ENCODE measurements at places on chromosomes 11 and 22.

GRCh38 chr11:64722141-64723065, 594 bp downstream of the NRXN2 start:
- DNase-seq = no peak

DNA sequence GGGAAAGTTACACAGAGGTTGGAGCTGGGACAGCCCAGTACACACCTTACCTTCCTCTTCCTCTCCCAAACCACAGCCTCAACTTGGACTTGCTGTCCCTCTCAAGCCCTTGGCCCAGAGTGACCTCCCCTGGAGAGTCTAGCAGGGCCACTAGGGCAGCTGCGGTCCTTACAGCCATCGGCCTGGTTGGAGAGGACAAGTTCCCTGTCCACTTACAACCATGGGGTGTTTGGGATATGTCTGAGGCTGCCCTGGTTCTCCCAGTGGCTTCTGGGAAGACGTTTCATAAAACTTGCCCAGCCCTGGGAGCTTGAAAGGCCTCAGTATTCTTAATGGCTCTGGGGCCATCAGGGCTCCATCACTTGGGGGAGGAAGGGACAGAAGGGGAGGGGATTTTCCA, 13.1 kb upstream of the DGKZ start:
- no peak for DNase-seq

DNA sequence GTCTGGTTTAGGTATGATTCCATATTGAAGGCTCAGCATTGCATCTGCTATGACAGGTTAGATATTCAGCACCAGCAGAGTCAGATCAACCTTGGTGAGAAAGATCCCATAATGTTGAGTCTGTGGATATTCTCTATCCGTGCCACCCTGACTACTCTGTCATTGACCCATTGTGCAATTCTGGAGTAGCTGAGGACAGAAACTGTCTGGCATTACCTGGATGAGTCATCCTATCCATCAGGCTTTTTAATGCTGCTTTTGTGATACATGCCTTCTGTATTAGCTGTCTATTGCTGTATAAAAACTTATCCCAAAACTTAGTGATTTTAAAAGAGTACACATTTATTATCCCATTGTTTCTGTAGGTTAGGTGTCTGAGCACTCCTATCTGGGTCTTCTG, 189.1 kb upstream of the FAT3 start:
- no peak for DNase-seq

DNA sequence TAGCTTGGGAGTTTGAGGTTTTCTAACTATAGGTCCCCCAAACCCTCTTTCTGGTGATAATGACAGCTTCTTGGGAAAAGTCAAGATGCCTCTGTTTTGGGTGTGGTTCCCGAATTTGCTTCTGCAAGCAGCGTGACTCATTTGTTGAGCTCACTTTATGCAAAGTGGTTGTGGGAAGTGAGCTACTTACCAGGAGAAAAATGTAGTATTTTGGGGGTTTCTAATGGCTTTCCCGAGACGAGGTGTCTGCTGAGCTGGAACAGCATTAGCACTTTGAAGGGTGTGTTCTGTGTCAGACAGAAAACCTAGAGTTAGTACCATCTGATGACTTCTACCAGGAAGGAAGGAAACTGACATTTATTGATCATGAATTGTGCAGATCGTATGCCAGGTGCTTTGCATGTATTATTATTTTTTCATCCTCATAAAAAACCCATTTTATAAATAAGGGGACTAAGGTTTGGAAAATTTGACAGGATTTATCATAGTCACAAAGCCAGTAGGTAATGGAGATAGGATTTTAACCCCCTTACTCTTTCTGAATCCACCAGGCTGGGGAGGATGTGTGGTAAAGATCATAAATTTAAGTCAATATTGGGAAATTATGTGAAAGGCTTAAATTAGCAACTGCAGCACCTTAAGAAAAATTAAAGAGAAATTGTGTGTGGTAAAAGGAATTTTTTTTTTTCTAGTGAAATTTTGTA, 108.8 kb upstream of the CD44 start:
- no peak for DNase-seq

DNA sequence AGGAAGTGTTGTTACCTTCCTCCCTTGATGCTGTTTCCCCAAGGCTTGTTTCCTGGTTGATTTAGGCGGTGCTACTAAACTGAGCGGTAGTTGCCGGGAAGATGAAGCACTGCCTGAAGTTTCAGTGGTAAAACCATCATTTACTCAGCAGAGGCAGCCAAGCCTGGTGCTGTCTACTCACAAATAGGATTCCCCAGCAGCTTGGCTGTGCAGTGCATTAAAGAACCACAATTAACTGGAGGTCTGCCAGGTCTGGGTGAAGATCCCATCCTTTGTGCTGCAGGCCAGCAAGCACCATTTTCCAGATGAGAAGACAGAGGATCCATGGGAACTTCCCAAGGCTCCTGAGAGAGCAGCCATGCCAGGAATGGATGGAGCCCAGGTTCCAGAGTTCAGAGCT, 231.9 kb upstream of the E2F8 start:
- no peak for DNase-seq

GRCh38 chr11:33266393-33267215, 9.4 kb downstream of the HIPK3 start:
- DNase-seq = no peak

DNA sequence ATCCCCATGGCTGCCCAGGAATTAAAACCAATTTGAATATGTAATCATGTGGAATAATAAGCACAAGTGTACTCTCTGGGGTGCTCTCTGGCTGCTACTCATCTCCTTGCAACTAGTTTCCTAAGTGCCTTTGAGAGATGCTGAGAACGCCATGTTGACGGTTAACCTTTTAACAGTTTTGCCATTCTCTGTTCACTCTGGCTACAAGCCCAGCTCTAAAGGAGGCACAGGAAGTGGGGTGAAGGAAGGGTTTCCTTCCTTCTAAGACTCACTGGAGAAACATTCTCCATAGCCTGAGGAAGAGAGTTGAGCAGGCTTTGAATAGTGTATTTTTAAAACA, 122.0 kb upstream of the ZC3H12C start:
- DNase-seq = no peak

DNA sequence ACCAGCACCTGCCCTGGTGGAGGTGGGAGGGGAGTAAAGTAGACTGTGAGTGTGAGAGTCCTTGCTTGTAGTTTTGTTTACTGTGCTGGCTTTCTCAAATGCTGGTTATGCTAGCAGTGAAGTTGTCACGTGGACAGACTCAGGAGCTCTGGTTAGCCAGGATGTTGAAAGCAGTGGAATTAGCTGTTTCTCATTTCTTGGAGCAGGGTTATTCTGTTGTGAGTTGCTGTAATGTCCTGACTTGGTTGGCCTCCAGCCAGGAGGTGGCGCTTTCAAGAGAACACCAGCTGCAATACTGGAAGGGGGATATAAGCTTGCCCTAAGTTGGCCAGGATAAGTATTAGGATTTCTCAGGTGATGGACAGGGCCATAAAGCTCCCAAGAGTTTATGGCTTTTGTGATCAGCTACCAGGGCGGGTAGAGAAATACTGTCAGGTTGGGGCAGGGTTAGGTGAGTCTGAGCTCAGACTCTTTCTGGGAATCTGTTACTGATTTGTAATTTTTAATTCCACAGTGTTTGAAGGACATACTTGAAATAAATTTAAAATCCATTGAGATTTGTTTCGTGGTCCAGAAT, 13.7 kb downstream of the CYP2D6 start:
- no peak for DNase-seq

DNA sequence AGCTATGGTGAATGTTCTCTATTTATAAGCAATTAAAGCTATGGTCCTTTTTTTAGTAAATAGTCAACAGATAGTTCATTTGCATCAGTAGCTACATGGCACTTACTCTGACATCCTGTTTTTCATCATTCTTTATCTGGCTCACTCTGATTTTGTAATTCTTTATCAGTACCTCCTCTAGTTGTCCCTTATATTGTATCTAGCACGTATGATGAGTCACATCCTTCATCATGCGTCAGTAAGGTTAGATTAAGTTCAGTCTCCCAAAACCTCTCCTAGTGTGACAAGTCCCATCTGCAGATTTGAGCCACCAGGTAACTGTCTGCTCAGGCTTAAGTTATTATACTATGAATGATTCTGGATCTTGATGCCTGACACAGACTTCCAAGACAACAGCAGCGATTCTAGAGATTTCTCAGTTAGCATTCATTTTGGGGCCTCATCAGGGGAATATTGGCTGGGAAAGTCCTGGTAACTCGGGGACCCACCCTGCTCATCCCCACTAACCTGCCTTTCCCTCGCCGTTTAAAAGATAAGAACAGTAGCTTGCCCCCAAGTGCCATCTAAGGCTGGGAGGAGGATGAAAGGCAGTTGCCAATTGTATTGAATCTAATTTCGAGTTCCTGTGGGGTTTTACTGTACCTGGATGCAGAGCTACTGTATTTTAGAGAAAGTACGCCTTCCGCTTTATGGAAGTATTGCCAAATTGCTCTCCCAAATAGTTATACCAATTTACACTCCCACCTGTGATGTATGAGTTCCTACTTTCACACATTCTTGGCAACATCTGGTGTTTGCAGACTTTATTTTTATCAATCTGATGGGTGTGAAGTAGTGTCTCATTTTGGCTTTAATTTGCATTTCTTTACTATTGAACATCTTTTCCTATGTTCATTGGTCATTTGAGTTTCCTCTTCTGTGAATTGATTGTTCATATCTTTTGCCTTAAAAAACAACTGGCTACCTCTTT, 55.9 kb downstream of the ZC3H12C start:
- no peak for DNase-seq

DNA sequence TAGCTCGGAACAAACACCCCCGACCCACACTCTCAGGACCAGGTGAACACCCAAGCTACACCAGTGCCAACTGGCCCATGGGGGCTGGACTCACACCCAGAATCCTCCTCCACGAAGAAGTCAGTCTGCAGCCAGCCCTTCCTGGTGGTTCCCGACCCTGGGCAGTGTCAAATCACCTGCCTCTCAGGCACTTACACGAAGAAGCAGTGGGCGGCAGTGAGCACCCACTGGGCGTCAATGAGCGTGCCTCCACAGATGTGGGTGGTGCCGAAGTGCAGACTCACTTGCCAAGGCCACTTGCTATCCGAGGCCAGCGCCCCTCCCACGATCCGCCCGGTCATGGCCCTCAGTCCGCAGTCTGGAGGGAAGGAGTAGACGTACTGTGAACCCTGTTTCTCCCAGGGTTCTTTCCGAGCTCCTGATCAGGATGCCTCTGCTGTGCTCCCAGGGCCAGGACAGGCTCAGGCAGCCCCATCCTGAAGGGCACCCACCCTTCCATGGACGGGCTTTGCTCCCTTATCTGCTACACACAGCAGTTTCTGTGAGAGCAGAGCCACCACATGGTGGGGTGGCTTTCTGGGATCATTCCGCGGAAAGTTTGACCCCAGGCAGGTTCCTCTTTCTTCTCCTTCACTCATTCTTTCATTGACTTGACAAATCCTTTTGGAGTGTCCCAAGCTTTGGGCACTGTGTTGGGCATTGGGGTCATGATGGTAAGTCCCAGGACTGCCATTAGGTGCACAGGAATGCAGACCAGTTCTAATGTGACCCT, 19.4 kb downstream of the TMPRSS13 start:
- no peak for DNase-seq

DNA sequence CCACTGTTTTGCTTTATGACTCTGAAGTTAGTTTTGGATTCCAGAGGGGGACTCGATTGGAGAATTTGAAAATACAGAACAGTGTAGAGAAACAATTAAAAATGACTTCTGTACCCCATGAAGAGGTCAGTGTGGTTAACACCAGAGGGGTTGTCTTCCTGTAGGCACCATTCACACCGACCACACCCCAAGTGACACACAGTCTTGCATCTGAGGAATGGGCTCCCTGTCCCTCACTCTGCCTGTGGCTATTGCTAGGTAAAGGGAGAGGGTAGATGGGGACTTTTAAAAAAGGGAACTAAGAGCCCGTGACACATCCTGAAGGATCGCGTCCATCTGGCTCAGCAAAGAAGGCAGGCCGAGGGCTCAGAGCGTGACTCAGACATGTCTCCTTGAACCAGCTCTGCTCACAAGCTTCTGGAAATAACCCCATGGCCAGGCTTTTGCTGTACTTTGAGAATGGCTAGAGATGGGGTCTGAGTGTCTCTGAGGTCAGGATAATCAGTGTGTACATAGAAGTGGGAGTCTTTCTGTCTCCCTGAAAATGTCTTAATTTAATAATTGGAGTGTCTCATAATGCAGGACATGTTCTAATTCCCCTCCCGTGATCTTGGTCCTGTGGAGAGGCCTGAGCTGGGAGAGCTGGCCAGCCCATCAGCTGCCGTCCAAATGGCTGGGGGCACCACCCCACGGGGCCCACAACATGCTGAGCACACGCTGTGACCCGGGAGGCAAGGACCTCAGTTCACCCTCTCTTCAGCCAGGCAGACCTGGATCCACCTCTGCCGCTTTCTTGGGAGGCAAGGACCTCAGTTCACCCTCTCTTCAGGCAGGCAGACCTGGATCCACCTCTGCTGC, 39.3 kb downstream of the SGSM1 start:
- no peak for DNase-seq

GRCh38 chr11:47512701-47513100, 40.2 kb downstream of the CELF1 start:
- no peak for DNase-seq

- no peak for DNase-seq
Observed at GRCh38 chr11:8988329-8989234, 15.2 kb downstream of the NRIP3 start.

GRCh38 chr11:103067118-103067517, 24.8 kb downstream of the DCUN1D5 start:
- no peak for DNase-seq

- DNase-seq = no peak
Observed at GRCh38 chr11:36119300-36119699, 169.9 kb downstream of the COMMD9 start.

GRCh38 chr11:70255477-70256116, 14.9 kb upstream of the PPFIA1 start:
- no peak for DNase-seq

GRCh38 chr22:39234472-39234787, 10.4 kb downstream of the PDGFB start:
- DNase-seq = no peak

DNA sequence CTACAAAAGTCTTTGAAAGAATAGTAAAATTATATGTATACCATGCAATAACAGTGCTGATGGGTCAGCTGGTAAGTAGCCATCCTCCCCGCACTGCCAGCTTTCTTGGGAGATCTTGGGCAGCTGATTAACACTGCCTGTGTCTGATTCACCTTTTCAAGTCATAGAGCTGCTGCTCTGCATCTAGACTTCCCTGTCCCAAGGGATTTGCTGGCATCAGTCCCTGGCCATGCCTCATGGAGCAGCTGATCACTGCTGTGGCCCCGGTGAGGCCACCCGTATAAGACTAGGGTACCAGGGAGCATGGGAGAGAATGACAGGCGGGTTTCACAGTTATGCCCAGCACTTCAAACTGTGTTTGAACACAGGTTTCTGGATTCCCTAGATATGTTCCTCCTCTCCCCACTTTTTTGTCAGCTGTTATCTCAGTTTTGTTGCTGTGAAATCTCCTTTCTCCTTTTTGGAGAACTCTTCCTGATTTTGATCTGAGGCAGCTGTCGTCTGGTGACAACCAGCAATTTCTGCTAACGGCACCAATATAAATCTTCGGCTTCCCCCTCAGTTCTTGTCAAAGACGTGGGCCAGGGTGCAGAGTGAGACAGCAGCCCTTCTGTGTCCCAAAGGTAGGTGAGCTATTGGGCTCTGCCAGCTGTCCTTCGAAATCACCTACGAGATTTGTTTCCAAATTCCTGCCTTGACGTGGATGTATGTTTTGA, 438.9 kb downstream of the NTM start:
- no peak for DNase-seq
